ENCODE measurements at places on chromosomes 3 and 15. TPM values are rescaled to one million over a fixed set of nuclear protein-coding genes. Genes with fewer than 3 reads are reported as not detected.

CYP19A1 gene
- total RNA-seq: 0.72 TPM

PRKAR2A gene
- 36.6 TPM for total RNA-seq

IMPG2 gene
- 0.33 TPM for total RNA-seq

RPLP1 gene
- 48.5 TPM for total RNA-seq

PAK2 gene
- total RNA-seq: 92.9 TPM

GOLGA6L4 gene
- total RNA-seq: 1.1 TPM

GPR27 gene
- 0.26 TPM for total RNA-seq

MESD gene
- 23.5 TPM for total RNA-seq

CCNL1 gene
- total RNA-seq: 155 TPM

AP3S2 gene
- 52.9 TPM for total RNA-seq

CHCHD6 gene
- total RNA-seq: 12.1 TPM

LMOD3 gene
- total RNA-seq: 0.07 TPM

HMG20A gene
- 28.2 TPM for total RNA-seq

MKRN3 gene
- total RNA-seq: 0.43 TPM

NR2E3 gene
- total RNA-seq: 0.20 TPM

FBXW12 gene
- not detected for total RNA-seq

ATP13A3 gene
- total RNA-seq: 913 TPM

GOLGA6D gene
- not detected for total RNA-seq

PAK6 gene
- total RNA-seq: 0.13 TPM

CCR4 gene
- under 0.01 TPM for total RNA-seq

FAM3D gene
- not detected for total RNA-seq

MINAR1 gene
- total RNA-seq: 1.6 TPM

BDH1 gene
- 3.2 TPM for total RNA-seq

TPRA1 gene
- total RNA-seq: 49.5 TPM

TGM4 gene
- not detected for total RNA-seq

REC114 gene
- total RNA-seq: not detected
